NCI-H524 (cell line): ENCODE measurements at places on chromosomes 2 and 18.

GRCh38 chr2:6730649-6731532, 134.8 kb downstream of the CMPK2 start:
- no peak for DNase-seq

- no peak for DNase-seq
Measured at GRCh38 chr2:216287251-216287650, 85.0 kb downstream of the MARCHF4 start.

GRCh38 chr2:196758474-196759377, 40.8 kb downstream of the GTF3C3 start:
- no peak for DNase-seq

GRCh38 chr2:9996321-9996720, 44.8 kb downstream of the GRHL1 start:
- DNase-seq: no peak

- DNase-seq: no peak
Measured at GRCh38 chr2:237319887-237320286, 94.1 kb downstream of the COL6A3 start.

- no peak for DNase-seq
Measured at GRCh38 chr18:77559274-77559910, 309.7 kb downstream of the GALR1 start.
